ENCODE measurements at places on chromosomes 12 and 14.

- no peak for DNase-seq
Measured at GRCh38 chr14:49918706-49919105, 25.8 kb downstream of the ARF6 start.

GRCh38 chr12:7075939-7076338 lies 15.4 kb downstream of the C1S start:
- DNase-seq = no peak

DNA sequence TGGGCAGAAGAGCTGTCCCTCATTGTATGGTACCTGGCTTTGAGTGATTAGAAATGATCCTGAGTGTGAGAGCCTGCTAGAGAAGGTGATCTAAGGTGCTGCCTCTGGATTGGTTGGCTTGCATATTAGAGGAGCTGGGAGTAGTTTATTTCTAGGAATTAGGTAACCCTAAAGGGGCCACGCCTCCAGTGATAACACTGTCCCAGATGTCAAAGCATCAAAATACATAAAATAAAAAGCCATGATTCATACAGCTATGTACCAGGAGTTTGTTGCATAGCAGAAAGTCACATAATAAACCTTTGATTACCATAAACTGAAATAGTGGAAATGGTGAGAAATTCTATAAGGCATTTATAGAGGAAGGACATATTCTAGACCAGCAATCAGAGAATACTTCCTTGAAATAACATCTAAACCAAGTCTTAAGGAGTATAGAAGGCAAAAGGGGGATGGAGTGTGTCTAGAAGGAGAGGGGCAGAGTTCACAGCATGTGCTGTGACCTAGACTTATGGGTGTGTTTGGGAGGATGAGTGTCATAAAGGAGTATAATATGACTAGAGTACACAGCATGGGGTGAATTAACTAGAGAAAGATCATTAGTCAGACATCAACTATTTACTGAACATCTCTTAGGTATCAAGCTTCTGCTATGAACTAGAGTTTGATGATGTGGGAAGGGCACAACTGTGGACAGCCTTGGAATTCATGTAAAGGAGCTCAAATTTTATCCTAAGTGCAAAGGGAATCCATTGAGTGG lies 686.4 kb downstream of the GALC start:
- no peak for DNase-seq

DNA sequence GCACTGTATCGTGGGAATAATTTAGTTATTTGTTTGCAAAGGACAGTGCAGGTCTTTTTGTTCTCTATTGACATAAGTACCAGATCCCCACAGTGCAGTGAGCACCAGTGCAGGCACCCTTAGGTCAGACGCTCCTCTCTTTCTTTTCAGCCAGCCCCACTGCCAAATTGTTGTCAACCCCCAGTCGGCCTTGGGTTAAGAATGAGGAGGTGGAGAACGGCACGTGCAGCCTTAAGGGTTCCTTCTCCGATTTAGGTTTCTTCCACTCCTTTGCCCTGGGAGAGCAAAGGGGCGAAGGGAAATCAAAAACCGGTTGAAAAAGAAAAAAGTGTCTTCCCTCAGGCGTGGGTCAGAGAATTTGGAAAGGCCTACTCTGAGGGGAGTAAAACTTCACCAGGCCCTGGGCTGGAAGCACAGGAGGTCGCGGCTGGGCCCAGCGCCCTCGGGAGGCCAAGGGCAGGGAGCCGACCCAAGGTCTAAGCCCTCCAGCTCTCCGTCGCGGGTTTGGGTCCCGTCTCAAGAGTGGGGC lies 4.3 kb downstream of the PAX9 start:
- no peak for DNase-seq

GRCh38 chr12:71187379-71187778 lies 29.6 kb upstream of the TSPAN8 start:
- no peak for DNase-seq

DNA sequence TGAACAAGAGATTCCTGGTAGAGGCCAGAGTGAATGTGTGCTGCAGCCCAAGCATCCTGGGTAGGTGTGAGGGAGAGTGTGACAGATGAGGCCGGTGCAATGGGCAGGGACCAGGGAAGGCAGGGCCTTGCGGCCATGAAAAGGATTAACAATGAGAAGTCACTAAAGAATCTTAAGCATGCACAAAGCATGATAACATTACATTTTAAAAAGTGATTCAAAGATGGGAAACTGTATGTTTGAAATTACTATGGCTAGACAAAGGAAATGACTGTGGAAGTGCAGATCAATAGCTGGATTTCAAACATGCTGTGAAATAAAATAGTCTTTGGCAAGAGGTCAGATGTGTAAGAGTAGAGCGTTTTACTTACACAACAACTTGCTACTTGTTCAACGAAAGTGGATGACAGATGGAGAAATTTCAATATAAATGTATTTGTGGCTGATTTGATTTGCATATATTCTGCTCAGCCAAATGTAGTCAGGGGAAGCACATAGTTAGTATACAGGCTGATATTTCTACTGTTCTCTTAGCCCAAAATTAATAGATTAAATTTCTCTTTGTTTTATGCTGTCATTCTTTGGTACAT lies 175.5 kb downstream of the CCDC59 start:
- DNase-seq = no peak

- no peak for DNase-seq
Measured at GRCh38 chr12:30661210-30661609, 34.5 kb downstream of the IPO8 start.

DNA sequence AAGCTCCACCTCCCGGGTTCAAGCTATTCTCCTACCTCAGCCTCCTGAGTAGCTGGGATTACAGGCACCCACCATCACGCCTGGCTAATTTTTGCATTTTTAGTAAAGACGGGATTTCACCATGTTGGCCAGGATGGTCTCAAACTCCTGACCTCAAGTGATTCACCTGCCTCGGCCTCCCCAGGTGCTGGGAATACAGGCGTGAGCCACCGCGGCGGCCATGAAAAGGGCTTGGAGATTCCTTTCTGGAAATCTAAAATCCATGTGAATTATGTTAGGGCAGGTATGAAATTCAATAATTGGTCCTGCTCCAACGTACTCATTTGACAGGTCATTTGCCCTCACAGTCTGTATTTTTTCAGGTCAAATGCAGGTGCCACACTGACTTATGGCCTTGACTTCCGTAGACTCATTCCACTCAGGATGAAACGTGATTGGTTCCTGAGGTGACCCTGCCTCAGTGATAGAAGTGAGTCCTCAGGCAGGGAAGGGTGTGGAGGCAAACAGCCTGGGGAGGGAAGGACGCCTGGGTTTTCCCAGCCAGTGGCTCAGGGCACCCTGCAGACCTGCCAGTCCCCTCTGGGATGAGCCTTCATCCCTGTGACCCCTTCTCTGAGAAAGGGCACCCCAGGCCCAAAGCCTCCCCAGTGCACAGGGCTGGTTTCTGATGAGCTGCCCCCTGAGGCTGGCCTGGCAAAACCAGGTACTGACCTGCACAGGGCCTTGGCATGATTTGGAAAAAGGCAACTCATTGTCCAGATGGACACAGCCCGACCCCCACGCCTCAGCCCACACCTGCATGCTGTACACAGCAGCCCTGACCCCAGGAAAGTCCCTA lies 48.7 kb downstream of the PSMA6 start:
- no peak for DNase-seq

DNA sequence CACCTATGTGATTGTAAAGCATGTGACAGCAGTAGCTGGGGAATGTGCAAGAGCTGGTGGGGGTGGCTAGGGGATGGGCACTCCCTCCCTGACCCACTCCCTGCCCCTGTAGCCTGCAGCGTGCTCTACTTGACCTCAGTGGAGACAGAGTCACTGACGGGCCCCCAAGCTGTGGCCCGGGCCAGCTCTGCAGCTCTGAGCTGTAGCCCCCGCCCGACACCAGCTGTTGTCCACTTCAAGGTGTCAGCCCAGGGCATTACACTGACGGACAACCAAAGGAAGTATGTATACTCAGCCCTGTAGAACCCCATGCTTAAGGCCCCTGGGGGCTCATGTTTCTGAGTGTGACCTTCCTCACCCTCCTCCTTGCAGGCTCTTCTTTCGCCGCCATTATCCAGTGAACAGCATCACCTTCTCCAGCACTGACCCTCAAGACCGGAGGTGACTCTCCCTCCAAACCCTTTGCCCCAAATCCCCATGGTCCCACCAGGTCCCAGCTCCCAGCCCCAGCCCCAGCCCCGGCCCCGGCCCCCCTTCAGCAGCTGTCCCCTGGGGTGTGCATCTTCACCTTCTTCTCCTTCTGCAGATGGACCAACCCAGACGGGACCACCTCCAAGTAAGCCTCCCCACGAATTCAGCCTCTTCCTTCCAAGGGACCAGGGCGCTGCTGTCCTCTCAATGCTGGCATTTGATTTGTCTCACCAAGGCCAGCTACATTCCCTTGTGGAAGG lies 13.3 kb downstream of the TNS2 start:
- no peak for DNase-seq

DNA sequence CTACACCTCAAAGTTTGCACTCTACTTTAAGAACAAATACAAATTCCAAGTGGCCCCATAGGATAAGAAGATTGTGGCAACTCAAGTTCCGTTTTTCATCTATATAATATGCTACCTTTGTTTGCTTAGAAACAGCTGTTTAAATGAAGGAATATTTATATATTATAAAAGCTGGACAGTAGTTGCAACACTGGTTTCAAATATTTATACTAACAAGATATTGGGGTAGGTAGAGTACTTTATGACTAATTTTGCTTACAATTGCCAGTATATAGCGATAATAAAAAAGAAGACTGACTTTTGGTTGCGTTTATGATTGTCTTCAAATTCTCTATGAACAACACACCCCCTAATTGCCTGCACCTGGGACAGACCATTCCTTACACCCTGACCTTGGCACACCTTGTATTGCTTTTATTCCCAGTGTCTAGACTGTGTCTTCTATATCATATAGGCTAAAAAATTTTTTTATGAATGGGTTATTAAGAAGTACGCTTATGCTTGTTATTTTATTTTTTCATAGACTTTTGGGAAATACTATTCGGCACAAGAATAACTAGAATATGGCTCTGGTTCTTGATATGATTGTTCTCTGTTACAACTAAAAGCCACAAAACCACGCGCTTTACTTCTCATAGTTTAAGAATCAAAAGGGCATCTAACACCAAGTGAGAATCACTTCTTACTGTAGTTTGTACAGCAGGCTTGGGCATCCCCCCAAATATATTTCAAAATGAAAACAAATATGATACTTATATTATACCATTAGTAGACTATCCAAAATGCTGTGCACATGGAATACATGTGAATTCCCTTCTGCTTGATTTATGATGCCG lies 455.4 kb upstream of the DCN start:
- no peak for DNase-seq

DNA sequence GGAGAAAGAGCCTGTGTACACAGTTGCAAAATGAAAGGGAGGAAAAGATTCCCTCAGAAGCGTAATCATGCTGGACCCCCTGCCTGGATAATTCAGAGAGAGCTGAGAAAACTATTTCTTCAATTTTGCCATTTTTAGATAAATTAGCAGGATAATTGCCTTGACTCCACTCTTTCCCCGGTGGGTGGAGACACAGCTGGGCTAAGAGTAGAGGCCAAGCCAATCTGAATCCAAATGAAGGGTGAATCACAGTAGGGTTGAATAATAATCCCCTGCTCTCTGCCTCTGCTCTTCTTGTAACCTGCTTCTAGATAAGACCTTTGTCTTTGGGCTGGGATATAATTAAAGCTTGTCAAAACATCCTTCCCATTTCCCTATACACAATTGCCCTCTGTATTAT lies 150.1 kb downstream of the CAPZA3 start:
- DNase-seq = no peak

DNA sequence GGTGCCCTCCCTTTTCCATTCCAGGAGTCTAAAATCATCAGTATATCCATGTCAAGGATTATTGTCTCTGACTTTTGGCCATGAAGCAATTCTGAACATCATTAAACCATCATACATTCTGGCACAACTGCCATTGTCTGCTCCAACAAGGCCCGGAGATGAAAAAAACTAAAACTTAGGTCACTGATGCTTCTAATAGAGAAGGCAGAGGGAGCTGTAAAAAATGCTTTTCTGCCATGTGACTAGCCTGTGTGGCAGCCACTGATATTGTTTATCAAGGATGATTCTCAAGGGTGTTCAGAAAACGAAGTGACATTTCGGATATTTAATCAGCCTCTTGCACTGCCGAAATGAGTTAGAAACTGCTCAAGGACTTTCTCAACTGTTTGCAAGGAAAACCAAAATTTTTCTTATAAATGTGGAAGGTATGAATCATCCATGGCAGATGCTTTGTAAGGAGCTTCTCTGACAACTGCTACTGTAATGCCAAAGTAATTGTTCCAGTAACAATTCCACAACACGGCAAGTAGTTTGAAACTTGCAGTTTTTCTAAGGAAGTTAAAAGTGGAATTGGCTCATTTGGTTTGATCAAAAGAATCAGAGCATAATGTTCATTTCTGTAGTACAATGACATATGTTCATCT lies 1076.5 kb upstream of the FLRT2 start:
- DNase-seq = no peak

GRCh38 chr12:58914457-58914856 lies 5.8 kb downstream of the LRIG3 start:
- DNase-seq = no peak

DNA sequence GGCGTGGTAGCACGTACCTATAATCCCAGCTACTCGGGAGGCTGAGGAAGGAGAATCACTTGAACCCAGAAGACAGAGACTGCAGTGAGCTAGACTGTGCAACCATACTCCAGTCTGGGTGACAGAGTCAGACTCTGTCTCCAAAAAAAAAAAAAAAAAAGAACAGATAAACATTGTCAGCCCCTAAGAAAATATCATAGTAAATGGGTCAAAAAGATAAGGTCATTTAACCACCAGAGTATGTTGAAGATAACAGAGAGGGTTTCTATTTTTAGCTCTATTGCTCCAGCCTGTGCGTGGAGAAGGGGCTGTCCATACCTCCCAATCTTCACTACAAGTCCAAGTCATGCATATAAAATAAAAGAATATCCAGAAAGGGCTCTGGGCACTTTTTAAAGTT lies 15.4 kb downstream of the LGMN start:
- no peak for DNase-seq

DNA sequence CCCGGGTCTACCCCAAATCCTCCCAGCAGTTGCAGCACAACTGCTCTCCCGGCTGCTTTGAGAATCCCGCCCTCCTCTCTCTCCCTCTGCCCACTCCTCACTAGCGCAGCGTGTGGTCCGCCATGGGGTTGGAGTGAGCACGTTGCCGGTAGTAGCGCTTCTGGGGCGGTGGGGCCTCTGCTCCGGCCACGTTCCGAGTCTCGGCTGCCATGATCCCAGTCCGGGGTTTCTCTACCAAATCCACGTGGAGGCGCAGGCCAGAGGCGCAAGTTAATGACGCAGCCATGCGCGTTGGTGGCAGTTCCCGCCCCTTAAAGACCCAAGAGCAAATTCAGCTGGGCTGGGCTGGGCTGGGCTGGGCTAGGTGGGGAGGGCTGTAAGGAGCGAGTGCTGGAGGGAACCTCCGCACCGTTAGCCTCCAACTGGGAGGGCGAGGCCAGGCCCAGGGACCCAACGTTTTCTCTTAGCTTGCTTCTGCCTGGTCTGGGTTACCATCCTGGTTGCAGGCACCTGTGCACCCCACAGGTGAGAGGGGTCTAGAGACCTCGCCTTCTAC lies at the start of gene METTL1:
TSS of gene METTL1 (minus strand) at position 233 of the 556 bp plus-strand sequence. CDS start at position 211, 22 bp downstream.
- DNase-seq = peak; percentile 89

- no peak for DNase-seq
Measured at GRCh38 chr12:58860056-58860787, 60.1 kb downstream of the LRIG3 start.

GRCh38 chr12:16187660-16188059 lies 89.8 kb downstream of the SLC15A5 start:
- no peak for DNase-seq

All from stimulated activated CD4-positive, alpha-beta T cell treated with anti-CD3 and anti-CD28 coated beads, Interleukin-4, amount 100 ng/mL, for 4 hours (primary cell).